ENCODE measurements at places on chromosomes 13 and 19.

DNA sequence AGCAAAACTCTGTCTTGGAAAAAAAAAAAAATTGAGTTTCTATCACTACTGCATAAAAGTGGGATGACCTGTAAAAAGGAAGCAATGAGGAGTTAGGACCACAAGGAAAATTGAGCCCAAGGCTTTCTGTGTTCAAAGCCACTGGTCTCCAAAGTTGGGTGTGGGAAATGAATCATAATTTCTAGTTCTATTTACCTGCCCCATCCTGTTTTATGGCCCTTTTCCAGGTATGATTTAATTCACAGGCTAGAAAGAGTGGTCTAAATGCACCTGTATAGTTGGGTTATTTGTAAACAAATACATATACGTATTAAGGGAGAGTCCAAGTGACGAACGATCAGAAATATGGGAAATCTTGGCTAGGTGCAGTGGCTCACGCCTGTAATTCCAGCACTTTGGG is 5.9 kb upstream of the DCAF15 start:
- no peak for DNase-seq
- H3K4me3 ChIP-seq: no peak overlapping the region
- no peaks in the 10 kb centered on the region for H3K4me1 ChIP-seq
- no peak overlapping the region for H3K27ac ChIP-seq

GRCh38 chr13:113601166-113602070 is 16.9 kb downstream of the TFDP1 start:
- H3K27me3 ChIP-seq: no peaks in the 10 kb centered on the region
- H3K36me3 ChIP-seq: no peaks in the 10 kb centered on the region
- DNase-seq: no peak
- H3K27ac ChIP-seq: no peak overlapping the region
- H3K4me1 ChIP-seq: no peaks in the 10 kb centered on the region
- H3K4me3 ChIP-seq: no peak overlapping the region

- no peak for DNase-seq
- H3K27ac ChIP-seq: no peak overlapping the region
Measured at GRCh38 chr13:66635526-66635925, 594.6 kb downstream of the PCDH9 start.

- H3K27me3 ChIP-seq: no peaks in the 10 kb centered on the region
- DNase-seq: no peak
- H3K27ac ChIP-seq: no peak overlapping the region
- H3K4me3 ChIP-seq: no peak overlapping the region
Measured at GRCh38 chr13:28641600-28641926, 17.4 kb upstream of the POMP start.

DNA sequence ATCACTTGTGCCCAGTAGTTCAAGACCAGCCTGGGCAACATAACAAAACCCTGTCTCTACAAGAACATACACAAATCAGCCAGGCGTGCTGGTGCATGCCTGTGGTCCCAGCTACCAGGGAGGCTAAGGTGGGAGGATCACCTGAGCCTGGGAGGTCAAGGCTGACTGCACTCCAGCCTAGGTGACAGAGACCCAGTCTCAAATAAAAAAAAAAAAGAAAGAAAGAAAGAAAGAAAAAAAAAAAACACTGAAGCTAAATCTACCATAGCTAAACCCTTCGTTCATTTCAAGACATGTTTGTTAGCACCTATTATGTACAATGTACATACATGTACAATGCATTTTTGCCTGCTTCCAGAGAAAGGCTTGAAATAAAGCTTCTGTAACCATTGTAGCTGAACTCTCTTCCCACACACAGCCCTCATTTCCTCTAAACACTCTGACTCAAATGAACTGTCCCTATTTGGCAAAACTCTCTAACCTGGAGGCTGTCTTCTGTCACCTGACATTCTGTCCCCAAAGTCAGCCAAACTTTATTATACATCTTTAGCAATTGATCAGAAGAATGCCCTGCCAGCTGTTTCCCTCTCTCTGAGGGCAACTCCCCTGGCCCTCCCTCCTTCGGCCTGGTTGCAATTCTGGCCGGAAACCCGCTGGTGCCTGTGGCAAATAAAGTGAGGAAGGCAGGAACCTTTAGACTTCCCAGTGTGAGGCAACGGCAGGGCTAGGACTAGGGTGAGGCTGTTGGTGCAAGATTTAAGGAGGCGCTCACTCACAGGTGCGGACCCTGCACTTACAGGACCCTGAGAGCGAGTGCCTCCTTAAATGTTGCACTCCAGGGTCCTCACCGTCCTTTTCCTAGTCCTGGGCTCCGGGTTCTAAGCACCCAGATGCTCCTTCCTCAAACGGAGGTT is 1.8 kb downstream of the ETHE1 start:
- H3K4me3 ChIP-seq: peak overlapping the region; percentile 77
- H3K27ac ChIP-seq: no peak overlapping the region
- peaks cover 6% of the 10 kb centered on the region for H3K4me1 ChIP-seq
- H3K27me3 ChIP-seq: peaks cover 14% of the 10 kb centered on the region
- no peak for DNase-seq

GRCh38 chr13:25379011-25379410 is 7.2 kb downstream of the ATP8A2 start:
- H3K4me1 ChIP-seq: no peaks in the 10 kb centered on the region
- no peaks in the 10 kb centered on the region for H3K36me3 ChIP-seq
- H3K4me3 ChIP-seq: no peak overlapping the region
- no peak for DNase-seq
- H3K27ac ChIP-seq: no peak overlapping the region
- peaks cover 4% of the 10 kb centered on the region for H3K27me3 ChIP-seq

- H3K4me1 ChIP-seq: no peaks in the 10 kb centered on the region
- H3K36me3 ChIP-seq: no peaks in the 10 kb centered on the region
- no peak for DNase-seq
- no peaks in the 10 kb centered on the region for H3K27me3 ChIP-seq
- no peak overlapping the region for H3K27ac ChIP-seq
Measured at GRCh38 chr13:24228852-24229458, 68.4 kb downstream of the SPATA13 start.

Data from H1 (cell line).